Renal pelvis (tissue), 12 donors: ENCODE measurements at places on chromosomes 1 and 21.

GRCh38 chr1:230501242-230501641, 75.1 kb upstream of the PGBD5 start:
- DNase-seq, result no peak

DNA sequence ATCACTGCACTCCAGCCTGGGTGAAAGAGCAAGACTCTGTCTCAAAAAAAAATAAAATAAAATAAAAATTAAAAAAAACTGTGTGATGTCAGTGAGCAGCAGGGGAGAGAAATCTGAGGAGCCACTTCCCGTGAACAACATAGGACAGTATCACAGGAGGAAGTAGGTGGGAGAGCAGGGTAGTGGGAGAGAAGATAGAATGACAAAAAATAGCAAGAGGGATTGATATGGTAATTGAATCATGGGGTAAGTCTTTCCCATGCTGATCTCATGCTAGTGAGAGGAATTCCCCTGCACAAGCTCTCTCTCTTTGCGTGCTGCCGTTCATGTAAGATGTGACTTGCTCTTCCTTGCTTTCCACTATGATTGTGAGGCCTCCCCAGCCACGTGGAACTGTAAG, 81.6 kb upstream of the PBX1 start:
- no peak for DNase-seq

DNA sequence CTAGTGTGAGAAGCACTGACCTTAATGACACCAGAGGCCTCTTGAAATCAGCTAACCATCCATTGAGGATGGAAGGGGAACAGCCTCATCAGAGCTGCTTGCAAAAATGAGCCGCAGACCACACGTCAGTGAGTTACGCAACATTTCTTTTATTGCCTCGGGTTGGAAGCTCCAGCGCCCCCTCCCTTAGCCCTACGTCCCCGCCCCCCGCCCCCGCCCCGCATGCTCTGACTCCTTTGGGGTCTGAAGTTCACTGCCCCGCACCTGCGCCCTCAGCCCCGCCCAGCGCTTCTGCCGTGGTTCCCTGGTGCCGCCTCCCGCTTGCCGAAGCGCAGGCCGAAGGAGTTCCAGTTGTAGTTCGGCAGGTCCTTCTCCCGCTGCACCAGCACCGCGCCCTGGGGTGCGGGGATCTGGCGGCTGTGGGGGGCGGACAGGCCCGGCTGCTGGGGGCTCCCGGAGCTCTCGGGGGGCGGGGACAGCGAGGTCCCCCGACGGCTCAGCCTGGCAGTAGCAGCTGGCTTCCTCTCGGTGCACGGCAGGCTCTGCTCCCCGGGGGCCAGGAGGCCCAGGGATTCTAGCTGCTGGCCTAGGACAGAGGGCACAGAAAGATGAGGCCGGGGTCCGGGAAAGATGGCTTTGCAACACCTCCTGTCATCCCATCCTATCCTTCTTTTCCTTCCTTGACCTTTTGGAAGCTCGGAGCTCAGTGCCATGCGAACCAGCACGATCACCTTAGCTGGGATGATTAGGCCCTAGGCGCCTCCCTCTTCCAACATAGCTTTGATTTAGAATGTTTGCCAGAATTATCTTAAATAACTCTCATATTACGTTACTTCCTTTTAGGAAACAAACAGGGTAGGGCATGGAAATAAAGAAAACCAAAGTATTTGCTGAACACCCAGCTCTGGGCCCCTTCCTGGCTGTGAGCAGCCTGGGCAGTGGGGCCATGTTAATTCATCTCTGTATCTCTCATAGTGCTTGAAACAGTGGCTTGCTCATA, 5.8 kb downstream of the KISS1 start:
- peak; percentile 43 for DNase-seq

DNA sequence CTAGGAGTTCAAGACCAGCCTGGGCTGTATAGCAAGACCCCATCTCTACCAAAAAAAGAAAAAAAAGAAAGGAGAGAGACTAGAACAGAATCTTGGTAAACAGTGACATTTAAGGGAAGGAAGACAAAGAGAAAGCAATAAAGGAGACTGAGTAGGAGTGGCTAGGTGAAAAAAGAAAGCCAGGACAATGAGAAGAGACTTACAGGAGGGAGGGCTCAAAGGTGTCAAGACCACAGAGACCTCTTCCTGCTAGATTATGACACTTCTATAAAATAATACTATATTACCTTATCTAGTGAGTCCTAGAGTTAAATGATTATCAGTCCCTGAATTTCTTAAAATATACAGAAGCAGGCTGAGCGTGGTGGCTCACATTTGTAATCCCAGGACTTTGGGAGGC, 10.1 kb upstream of the EPRS1 start:
- no peak for DNase-seq

GRCh38 chr21:26064506-26064905, 106.1 kb downstream of the APP start:
- no peak for DNase-seq

DNA sequence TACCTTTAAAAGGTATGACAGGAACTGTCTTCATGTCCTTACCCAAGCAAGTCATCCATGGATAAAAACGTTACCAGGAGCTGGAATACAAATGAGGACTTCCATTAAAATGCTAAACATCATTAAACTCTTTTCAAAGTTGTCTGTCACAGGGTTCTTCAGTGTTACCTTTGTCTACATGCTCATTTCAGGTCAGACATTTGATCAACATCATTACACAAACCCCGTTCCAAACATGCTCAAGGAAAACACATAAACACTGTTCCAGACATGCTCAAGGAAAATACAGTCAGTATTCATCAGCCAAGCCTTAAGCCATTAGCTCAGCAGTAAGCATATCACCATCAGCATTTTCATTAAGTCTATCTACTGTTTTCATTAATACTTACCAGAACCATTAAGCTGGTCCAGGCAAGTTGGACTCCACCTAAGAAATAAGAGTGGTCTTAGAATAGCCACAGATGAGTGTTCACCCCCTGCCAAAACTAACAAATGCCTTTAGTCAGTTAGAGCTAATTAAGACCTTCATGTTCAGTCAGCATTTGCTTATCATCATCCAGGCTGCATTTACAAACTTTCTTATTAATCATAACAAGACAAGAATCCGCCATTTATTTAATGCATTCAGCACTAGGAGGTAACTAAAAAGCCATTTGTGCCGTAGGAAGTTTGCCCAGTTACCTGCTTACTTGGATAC, 2.2 kb downstream of the GAS5 start:
- no peak for DNase-seq

DNA sequence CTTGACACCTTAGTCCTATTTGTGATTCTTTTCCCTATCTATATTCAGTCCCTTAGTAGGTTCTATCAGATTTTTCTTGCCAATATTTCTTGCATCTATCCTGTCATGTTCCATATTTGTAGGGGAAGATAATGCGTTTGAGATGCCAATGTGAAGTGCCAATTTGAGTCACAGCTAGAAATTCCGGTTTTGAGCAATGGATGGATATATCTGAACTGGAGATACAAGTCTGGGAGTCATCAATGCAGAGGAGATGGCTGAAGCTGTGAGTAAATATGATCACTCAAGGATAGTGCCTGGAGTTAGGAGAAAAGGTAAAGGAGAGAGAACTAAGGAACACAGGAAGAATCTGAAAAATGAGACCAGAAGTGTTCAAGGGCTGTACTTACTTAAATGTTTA, 93.8 kb downstream of the COQ8A start:
- no peak for DNase-seq

- DNase-seq, result no peak
Measured at GRCh38 chr1:156885314-156885713, 8.2 kb upstream of the PEAR1 start.

DNA sequence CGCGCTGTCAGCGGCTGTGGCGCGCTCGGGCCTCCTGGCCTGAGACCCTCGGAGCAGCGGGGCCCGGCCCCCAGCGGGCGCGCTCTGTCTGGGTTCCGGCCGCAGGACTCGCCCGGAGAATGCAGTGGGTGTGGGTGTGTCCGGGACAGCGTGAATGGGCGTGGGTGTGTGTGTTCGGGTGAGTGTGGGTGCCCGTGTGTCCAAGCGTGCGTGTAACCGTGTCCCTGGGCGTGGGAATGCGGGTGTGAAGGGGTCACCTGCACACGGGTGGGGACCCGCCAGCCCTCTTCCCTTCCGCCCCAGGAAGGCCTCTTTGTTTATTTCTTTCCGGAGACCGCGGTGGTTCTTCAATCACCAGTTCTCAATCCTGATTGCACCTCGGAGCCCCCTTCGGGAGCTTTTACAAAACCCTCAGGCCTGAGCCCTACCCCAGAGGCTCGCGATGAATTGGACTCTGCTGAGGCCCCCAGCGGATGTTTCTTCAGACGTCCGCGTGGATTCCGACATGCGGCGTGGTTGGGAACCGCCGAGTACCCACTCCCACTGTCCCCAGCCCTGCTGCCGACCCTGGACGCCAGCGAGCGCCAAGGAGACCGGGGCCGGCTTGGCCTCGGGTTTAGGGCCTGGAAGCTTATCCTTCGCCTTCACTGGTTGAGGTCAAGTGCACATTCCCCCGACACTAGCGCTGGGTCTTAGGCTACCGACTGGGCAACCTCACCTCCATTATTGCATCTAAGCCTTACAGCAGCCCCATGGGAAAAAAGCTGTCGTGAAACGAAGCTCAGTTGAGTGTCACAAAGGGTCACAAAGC, 19.3 kb downstream of the SERTAD4 start:
- no peak for DNase-seq

- DNase-seq, result no peak
Measured at GRCh38 chr1:93842750-93843500, 36.1 kb downstream of the DNTTIP2 start.

DNA sequence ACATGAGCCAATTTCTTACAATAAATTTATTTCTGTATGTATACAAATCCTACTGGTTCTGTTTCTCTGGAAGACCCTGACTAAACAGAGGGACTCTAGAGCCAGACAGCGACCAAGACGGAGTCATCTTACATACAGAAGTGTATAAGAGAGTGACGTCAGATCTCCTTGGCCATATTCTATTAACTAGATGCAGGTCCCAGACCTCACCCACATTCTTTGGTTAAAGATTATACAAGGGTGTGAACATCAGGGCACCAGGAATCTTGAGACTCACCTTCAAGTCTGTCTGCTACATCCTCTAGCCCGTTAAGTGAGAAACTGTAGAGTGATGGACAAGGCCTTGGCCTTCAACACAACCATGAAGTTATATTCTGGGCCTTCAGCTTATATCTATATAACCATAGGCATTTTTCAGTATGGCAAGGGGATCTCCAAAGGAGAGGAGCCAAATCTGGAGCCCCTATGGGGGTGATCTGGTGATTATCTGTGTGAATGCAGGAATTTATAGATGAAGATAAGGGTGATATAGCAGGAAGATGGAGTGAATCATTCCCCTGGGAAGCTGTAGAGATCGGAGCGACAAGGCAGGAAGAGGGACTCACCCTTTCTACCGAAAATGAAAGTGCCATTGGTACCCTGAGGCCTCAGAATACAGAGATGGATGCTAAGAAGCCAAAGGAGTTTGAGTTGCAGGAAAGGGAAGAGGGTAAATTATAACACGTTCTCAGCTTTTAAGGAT, 83.9 kb downstream of the ADAMTS1 start:
- DNase-seq, result no peak

- no peak for DNase-seq
Measured at GRCh38 chr1:37944086-37944763, 2.6 kb downstream of the INPP5B start.

DNA sequence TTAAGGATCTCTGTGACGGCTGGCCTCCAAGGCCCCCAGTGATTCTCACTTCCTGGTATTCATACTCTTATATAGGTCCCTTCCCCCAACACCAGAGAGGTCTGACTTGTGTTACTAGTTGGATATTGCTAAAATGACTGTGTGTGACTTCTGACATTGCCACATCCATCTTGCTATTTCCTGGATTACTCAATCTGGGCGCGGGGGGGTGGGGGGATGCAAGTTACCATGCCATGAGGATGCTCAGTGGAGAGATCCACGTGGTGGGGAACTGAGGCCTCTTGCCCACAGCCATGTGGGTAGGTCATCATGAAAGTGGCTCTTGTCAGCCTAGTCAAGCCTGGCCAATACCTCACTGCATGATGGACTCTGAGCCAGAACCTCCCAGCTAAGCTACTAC, 117.0 kb downstream of the UBE2U start:
- DNase-seq, result no peak

DNA sequence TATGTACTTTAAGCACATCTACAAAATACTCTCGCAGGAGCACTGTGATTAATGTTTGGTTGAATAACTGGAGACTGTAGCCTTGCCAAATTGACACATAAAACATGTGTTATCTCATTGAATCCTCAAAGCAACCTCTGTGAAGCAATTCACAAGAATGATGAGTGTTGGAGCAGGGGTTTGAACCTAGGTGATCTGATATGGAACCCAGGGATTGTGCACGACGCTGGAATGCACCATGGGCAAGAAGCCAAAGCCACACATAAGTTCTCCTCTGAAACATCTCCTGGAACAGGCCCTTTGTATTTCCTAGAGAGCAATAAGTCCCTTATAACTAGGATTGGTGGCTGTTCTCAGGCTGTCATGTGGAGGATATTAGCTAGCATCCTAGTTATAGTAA, 124.6 kb upstream of the IVNS1ABP start:
- peak; percentile 48 for DNase-seq

DNA sequence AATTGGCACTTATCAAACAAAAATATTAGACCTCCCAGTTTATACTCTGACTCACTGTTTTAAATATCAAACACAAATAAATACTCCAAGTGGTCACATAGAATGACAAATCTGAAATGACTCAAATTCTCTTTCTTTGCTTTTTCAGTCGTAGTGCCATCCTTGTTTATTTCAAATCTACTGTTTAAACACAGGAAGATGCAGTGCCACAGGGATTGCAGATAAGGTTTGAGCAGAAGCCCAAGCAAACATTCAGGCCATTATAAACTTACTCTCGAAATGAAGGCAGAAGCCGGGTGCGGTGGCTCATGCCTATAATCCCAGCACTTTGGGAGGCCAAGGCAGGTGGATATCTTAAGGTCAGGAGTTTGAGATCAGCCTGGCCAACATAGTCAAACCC, 255.4 kb upstream of the PLXNA2 start:
- DNase-seq, result no peak

- DNase-seq, result no peak
Measured at GRCh38 chr1:6103854-6104530, 58.3 kb downstream of the KCNAB2 start.

DNA sequence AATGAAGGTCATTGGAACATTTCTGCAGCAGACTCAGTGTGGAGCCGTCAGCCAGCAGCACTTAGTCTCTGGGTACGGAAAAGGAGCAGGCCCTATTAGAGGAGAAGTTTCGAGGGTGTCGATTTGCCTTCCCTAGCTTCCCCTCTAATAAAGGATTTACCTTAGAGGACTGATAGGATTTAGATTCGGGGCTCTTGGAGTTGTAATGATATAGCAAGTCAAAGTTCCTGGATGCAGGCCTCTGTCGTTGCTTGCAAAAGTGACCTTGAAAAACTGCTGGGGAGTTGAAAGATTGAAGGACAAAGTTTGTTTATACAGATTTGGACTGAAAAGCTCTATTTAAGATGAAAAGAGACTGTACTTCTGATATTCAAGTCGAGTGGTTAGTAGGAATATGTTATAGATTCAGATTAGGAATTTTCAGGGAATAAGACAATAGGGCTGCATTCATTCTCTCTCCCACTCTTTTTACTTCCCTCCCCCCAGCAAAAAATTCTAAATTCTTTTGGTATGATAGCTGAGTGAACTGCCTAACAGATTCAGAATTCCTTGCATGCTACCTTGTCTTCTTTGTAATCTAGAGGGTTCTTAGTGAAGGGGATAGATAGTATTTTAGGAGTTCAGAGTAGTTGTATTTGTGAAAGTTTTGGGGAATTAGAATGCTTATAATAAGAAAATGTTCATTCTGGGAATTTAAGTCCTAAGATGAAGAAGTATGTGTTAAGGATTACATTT, 19.2 kb downstream of the NFYC start:
- DNase-seq, result no peak

GRCh38 chr1:40622936-40623629, 42.4 kb downstream of the RIMS3 start:
- DNase-seq, result no peak

- DNase-seq, result no peak
Measured at GRCh38 chr1:229420224-229420623, 13.7 kb downstream of the ACTA1 start.
